Dermis microvascular lymphatic vessel endothelial cell (primary cell): ENCODE measurements at places on chromosomes 4 and X. TPM values are rescaled to one million over a fixed set of nuclear protein-coding genes. Genes with fewer than 3 reads are reported as not detected.

The RHOH gene
- under 0.01 TPM in 1 of 2 replicates, not detected in the other for total RNA-seq

The PF4V1 gene
- not detected in 2 replicates for total RNA-seq

The MYOZ2 gene
- under 0.01 TPM in 1 of 2 replicates, not detected in the other for total RNA-seq

DNA sequence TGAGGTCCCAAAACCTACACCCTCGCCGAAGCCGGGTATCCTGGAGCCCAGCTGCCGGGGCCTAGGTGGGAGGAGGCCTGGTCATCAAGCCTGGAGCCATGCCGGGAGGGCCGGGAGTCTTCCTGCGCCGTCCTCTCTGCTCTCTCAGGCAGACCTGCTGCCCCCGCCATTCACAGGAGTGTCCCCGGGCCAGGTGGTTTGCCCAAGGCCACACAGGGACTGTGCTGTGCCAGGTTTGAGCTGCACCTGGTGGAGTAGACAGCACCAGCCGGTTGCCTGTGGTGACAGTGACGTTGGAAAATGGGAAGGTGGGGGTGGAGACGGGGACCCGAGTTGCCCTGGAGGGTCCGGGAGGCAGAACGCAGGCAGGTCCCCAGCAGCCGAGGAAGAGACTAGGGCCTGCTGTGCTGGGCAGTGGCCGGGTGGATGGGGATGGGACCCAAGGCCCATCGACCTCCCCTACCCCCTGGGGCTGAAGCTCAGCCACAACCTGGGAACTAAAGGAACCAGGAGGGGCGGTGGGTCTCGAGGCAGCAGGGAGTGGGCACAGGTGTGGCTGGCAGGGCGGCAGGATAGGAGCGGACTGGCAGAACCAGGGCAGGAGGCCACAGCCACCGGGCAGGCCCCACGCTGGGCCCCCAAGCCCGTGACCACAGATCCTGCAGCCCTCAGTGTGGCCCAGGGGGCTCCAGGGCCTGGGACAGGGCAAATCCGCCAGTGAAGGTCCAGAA, 9.5 kb downstream of the DOK7 start:
- no peak for DNase-seq

GRCh38 chrX:153225438-153226098, 46.5 kb downstream of the MAGEA1 start:
- DNase-seq, result no peak

- no peak for DNase-seq
Measured at GRCh38 chrX:39613997-39614679, 483.6 kb downstream of the BCOR start.

- DNase-seq, result no peak
Measured at GRCh38 chr4:32192991-32193390, 1472.8 kb downstream of the PCDH7 start.

DNA sequence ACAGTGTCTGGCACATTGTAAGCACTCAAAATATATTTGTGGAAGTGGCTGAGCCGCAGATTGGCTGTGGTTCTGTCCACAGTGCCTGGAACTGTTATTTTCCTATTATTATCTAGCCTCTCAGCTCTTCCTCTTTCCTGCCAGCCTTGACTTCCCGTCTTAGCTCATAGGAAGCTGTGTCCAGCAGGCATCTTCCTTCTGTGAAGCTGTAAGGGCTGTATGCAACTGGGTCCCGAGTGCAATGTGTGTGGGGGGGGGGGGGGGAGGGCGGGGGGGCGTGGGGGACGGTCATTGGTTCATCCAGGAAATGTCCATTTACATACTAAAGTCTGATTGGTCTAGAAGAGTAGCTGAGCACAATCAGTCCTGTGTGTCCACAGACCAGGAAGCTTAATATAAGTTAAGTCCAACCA, 210.7 kb downstream of the PDGFRA start:
- no peak for DNase-seq

GRCh38 chrX:148385471-148385870, 114.9 kb upstream of the AFF2 start:
- no peak for DNase-seq

The HPGDS gene
- not detected in 2 replicates for total RNA-seq

DNA sequence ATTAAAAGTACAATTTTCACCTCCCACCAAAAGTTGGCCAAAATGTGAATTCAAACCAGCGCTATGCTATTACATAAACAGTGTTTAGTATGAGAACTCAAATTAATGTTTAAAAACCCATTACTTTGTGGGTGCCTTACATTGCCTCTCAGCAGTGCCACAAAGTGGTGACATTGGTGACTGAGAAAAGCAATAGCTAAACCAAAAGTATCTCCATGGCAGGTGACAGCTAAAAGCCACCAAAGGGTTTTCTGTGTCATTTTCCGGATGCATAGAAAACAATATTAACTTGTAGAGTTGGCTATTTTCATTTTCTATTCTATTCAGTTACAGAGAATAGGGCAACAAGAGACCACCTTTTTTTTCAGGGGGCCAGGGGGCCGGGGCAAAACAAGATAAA, 261.2 kb downstream of the MAPK10 start:
- no peak for DNase-seq

DNA sequence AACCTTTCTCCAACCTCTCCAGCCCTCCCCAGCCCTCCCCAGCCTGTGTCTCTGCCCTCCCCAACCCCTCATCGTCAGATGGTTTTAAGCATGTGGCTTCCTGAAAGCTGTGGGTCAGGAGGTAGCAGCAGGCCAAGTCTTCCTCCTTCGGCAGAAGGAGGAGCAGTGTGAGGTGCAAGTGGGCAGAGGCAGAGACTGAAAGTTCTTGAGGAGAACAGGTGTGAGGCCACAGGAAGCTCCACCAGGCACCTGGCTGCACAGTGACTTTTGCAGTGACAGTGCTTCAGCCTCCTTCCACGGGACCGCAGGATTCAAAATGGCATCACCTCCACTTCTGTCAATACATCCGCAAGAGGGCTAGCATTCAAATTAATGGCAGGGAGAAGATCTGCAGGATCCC, 203.9 kb upstream of the LEF1 start:
- no peak for DNase-seq

GRCh38 chr4:98653890-98654867, 4.2 kb downstream of the TSPAN5 start:
- no peak for DNase-seq

The WDR44 gene
- total RNA-seq, result 7.7 and 9.4 TPM in 2 replicates

GRCh38 chrX:64642482-64642881, 247.2 kb upstream of the MTMR8 start:
- no peak for DNase-seq

DNA sequence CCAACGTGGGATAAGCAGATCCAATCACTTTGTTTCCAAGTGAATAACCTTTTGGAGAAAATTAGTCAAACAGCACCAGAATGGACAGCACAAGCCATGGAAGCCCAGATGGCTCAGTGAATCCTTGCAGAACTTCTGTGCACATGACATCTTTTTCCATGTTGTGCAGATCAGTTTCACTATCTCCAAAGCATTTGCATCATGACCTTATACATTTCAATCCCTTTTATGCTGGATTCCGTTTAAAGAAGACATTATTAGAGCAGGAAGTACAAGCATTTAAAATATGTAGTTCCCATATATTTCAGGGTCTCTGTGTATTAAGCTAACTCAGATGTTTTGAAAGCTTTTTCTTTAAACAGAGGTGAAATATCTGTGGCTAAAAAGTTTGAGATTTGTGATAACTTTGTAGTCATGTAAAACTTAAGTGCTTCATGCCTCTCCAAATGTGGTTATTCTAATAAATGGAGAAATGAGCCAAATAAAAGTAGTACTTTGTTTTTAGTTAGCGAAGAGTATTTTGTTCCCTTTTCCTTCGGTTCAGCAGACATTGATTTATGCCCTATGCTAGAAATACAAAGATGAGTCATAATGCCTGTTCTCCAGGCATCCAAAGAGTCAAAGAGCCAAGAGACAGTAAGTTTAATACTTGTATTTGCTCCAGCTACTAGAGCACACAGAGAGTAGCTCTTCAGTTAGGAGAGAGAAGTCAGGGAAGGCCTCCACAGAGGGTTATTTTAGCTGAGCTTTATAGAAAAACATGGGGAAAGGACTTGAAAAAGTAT, 39.0 kb downstream of the PLAC8 start:
- peak; percentile 48 for DNase-seq

The BCLAF3 gene
- total RNA-seq, result 2.3 and 2.5 TPM in 2 replicates

DNA sequence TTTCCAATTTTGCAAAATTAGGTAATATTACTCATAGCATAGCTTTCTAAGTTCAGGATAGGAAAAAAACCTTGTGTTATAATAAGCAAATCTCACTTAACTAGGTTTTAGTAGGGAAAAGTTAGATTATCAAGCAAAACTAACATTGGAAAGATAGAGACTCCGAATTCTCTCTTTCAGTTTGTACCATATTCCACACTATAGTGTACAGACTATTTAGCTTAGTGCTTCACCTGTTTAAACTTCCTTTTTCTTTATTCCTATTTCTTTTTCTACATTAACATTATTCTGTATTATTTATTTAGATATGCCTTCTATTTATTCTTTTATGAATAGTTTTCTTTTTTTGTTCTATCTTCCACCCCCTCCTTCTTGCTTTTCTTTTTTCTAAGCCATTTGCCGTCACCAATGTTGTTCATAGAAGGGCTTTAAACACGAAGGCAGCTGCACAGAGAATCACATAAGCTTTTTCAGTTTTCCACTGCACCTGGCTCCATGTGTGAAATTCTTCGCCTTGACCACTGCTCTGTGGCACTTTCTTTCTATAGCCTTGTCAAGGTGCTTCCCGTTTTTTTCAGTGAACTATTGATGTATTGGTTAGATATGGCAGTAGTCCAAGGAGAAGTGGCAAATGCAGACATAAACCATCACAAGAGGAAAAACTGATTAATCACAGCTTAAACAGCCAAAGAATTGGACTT, 8.5 kb downstream of the PCDH10 start:
- peak; percentile 58 for DNase-seq

The GC gene
- total RNA-seq, result not detected in 2 replicates

GRCh38 chr4:6085691-6086628, 67.7 kb upstream of the C4orf50 start:
- no peak for DNase-seq

DNA sequence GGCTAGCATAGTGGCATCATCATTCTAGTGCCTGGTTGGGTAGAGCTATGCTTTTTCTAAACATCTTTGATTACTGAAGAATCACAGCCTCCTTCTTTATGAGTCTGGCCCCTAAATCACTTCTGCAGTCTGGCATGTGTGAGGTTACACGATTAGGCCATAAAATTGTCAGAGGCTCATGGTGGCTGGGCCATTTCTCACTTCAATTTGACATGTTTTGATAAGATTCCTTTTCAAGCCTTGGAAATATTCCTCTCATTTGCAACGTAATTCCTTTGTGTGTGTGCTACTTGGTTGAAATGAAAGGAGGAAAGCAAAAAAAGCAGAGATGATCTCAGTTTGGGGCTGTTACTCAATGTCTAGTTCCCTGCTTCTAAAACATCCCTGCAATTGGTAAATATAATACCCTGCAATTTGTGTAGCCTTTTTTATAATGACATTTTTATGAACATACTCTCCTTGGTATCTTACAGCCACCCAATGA, 6.2 kb downstream of the CCKAR start:
- DNase-seq, result no peak

DNA sequence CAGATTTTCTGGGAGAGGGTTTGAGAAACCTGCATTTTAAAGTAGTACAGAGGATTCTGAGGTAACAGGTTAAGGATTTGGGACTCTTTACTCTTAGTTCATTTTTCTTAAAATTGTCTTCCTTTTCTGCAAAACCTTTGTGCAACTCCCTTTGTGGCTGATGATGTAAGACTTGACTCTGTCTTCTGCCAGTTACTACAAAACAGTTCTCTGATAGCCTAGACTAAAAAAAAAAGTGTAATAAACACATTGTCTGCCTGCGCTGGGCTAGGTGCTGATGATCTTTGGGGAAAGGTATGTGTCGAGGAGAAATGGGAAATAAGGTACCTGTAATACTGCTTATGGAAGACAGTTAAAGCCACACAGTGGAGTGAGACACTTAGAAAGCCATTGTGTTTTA, 28.7 kb downstream of the IL13RA1 start:
- DNase-seq, result no peak

GRCh38 chrX:96540111-96540631, 144.5 kb upstream of the DIAPH2 start:
- DNase-seq, result peak; percentile 2

DNA sequence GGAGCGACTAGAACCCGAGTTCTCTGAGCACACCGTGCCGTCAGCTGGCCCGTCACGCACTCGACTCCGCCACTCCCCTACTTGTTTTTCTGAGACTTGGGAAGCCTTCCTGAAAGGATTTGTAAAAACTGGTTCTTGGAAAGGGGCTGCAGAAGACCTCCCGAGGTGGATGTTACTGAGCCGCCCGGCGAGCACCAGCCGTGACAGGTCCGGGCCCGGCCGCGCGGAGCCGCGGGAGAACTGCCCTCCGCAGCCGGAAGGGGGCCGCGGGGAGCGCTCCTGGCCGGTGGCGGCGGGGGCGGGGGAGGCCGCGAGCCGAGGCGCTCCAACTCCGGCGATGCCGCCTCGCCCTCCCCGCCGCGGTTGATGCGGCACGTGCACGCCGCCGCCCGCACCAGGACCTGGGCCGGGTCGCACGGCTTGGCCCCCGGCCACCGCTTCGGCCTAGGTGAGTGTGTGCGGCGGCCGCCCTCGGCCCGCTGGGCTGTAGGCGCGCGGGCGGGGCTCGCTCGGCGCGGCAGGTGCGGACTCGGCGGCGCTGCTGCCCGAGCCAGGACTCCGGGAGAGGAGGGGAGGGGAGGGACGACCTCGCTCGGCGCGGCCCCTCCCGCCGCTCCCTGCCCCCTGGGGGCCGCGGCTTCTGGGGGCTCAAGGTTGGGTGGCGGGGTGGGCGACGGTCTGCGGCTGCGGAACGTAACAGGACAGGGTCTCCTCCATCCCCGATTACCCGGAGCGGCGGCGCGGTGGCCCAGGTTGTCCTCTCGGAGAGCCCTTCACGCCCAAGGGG, 1.7 kb downstream of the SPRY1 start:
- peak; percentile 64 for DNase-seq

DNA sequence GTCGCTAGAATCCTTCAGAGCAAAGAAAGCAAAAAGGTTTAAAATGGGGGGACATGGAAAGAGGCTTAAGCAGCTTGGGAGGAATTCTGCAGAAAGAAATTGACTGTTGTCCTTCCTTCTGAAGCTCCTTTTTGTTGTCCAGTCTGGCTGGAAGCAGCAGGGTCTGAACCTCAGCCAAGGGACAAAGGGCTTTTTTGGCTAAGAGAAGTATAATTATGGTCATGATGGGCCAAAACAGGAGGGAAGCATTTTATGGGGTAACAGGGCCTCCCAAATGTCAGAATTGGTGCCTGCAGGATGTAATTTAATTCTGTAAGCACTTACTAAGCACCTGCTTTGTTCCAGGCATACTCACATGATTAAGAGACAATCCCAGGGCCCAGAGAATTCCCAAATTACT, 74.2 kb upstream of the CPEB2 start:
- DNase-seq, result no peak
